ENCODE measurements at places on chromosomes 13 and 19.

DNA sequence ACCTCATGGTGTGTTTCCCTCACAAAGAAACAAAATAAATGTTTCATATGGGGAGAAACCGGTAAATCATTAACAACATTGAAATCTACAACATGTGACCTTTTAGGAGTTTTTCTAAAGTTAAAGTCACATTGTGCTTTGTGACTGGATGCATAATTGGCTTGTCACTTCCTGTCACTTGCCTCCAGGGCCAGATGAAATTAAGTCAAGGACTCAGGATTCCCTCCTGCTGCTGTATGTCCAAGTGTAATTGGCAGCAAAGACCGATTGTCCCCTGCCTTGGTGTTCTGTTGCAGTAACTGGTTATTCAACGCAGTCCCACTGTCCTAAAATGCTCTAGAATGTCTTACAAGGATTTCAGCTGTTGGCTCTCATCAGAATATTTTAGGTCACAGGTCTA lies 448.2 kb downstream of the LIG4 start:
- no peak for DNase-seq

DNA sequence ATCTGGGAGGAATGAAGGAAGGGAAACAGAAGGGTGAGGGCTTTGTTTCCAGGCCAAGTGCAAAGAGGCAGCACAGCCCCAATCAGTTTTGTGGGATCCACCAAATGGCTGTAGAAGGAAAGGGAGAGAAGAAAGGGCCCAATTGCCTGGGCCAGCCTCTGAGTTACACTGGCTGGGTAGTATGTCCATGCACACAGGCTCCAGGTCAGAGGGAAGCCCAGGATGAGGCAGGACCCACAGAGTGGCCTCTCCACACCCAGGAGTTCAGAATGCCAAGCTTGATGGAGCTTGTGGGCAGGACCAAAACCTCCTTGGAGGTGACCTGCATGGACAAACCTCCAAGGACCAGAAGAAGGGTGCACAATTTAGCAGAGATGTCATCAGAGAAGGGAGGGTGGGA lies 178.2 kb upstream of the TSHZ3 start:
- no peak for DNase-seq

DNA sequence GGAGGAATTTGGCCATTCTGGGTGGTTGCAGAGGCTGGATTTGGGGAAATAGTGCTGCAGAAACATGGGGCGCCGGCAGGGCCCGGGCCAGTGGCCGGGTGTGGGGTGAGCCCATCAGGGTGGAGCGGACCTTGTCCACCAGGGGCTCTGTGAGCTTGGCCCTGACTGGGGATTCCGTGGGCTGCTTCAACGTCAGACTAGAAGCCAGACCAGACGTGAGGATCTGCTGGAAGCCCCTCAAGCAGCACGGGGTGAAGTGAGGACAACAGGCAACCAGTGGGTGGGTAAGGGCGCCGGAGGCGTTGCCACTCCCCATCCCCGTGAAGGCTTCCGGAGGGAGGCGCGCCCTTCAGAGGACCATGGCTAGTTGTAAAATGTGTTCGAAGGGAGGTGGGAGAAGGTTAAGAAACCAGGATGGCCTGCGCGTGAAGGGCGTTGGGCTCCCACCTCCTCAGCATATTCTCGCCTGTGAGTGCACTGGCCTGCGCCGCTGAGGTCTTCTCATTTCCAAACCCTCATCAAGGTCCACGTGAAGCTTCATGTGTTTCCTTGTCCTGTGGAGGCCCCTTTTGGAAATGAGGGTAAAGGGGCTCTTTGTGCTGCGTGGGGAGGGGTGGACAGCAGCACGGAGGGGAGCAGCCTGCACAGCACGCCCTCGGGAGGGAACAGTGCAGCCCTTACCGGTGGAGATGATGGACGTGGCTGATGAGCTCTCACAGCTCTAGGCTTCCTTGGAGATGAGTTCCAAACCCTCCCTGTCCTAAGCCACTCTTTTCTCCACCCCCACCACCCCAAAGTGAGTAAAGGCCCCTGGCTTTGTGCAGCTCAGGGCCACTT lies 8.3 kb downstream of the TEX29 start:
- DNase-seq: no peak

- peak; percentile 79 for DNase-seq
Measured at GRCh38 chr19:55580628-55581144, at the start of gene ZNF579. ZNF579 (minus strand) TSS chr19:55580848; CDS start chr19:55579639, 1,209 bp downstream.

- DNase-seq: no peak
Measured at GRCh38 chr13:53041968-53042516, 13.4 kb downstream of the OLFM4 start.

GRCh38 chr19:48571378-48572162 lies 19.6 kb downstream of the SULT2B1 start:
- no peak for DNase-seq

DNA sequence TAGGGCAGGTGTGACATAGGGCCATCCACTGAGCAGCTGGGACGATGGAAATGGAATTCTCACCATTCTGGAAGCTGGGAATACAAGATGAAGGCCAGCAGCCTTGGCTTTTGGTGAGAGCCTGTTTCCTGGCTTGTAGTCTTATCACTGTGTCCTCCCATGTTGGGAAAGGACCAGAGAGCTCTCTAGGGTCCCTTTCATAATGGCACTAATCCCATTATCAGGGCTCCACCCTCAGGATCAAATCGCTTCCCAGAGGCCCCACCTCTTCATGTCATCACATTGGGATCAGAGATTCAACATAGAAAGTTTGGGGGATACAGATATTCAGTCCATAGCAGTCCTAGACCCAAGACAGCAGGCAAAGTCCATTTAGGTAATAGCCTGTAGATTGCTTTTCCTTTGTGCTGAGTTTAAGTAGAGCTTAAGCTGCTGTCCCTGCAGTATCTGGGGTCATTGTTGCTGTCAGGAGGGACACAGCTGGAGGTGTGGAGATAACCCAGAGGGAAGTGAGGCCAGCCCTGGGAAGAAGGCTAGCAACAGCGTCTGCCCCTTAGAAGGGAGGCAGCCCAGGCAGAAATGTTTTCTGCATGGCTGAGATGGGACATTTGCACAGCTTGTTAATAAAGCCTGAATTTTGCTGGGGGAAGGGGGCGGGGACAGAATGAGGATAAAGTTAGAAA lies 136.5 kb upstream of the GPR12 start:
- DNase-seq: no peak

DNA sequence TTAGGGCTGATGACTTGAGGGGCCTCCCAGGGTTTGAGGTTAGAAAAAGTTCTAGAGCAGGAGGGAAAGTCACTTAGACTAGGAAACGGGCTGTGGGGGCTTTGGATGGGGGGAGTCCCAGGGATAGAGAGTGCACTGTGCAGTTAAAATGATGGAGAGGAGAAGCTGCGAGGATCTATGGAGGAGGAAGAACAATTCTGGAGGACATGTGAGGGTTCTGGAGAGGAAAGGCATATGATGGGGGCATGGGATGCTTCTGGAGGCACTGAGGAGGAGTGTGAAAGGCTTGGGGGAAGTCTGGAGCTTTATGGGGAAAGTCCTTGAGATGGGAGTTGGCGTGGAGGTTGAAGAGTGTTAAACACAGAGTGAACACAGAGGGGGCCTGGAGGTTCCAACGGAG lies 2.2 kb downstream of the KCNC3 start:
- no peak for DNase-seq

- DNase-seq: no peak
Measured at GRCh38 chr13:113443991-113444390, 9.3 kb downstream of the ADPRHL1 start.

GRCh38 chr13:24671386-24672113 lies 8.7 kb upstream of the ATP12A start:
- no peak for DNase-seq

GRCh38 chr19:38932425-38933179 lies 1.9 kb downstream of the MRPS12 start:
- DNase-seq: no peak

DNA sequence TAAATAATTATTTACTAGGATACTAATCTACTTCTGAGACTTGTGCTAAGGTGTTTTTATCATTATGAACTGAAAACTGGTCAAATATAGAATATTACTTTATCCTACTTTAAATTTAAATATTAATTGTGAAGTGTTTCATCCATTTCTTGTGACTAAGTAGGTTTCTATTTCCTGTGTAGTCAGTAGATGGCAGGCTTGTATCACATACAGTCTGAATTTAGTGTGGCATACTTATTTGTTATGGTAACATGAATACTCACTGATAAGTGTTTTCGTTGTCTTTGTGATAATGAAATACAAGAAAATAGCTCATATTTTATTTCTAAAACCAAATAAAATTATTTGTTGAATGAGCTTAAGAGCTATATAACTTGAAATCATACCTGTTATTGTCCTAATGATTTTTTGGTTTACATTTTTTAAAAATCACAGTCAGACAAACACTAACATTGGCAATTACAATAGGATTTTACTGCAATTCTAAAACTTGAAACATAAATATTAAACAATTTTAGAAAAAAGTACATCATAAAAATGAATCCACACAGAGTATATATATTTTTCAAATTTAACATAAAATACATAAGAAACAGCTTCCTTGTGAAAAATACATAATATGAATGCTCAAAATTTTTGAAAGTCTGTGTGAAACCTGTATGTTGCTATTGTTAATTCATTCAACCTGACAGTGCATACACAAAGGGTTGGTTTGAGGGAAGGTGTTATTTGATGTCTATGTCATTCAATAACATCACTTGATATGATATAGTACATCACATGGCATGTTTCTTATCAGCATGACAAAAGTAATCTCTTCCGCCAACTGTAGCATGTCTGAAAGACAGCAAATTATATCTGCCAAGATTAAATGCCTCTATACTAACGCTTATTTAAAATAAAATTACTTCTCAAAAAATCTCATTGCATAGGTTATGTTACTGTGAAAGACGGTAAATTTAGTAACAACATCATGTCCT lies 904.8 kb upstream of the PCDH20 start:
- DNase-seq: no peak

GRCh38 chr19:6278740-6279619 lies 795 bp downstream of the MLLT1 start:
- DNase-seq: no peak

- DNase-seq: no peak
Measured at GRCh38 chr19:43606569-43607229, 5.2 kb upstream of the SRRM5 start.

DNA sequence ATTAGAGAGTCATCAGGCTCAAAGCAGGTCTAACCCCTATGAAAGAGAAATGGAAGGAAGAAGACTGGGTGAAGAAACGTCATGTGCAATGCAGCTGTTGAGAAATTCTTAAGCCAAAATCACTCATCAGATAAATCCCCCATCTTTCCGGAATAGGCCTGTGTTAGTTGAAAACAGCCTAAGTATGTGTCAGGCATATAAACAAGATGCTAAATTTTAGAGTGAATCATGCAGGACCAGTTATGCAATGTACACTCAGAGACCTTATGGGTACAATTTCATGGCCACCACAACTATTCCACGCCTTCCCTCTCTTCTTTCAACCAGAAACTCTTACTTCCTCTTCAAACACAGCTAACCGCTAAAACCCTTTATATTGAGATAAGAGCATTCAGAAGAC lies 717.7 kb upstream of the ATXN8OS start:
- no peak for DNase-seq

- no peak for DNase-seq
Measured at GRCh38 chr13:24995225-24995804, 100.6 kb upstream of the PABPC3 start.

DNA sequence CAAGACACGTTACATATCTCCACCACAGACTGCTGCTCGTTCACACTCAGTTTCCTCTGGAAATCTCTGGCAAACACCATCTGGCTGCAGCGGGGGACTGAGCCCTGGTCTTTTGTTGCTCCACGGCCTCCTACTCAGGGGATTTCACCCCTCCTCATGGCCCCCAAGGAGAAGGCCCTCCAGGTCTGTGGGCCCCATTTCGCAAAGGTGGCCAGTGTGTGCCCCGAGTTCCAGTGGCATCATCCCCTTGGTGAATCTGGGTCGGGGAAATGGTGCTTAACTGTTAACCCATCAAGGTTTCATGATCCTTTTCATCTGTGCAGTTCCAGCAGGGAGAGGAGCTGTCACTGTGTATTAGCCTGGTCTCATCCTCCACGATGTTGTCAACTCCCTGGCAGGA lies 235.4 kb upstream of the MAB21L1 start:
- no peak for DNase-seq

DNA sequence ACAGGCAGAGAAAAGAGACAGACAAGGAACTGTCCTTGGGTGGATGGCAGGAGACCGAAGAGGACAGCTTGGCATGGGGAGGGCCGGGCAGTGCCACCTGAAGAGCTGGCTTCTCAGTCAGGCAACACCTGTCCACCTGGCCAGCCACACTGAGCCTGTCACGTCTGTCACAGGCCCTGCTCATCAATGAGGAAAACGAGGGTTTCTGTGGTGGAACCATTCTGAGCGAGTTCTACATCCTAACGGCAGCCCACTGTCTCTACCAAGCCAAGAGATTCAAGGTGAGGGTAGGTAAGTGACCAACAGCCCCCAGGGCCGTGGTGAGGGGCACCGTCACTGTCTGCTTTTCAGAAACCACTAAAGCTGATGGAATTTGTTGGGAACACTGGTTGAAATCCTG lies 11.2 kb upstream of the PROZ start:
- DNase-seq: no peak

DNA sequence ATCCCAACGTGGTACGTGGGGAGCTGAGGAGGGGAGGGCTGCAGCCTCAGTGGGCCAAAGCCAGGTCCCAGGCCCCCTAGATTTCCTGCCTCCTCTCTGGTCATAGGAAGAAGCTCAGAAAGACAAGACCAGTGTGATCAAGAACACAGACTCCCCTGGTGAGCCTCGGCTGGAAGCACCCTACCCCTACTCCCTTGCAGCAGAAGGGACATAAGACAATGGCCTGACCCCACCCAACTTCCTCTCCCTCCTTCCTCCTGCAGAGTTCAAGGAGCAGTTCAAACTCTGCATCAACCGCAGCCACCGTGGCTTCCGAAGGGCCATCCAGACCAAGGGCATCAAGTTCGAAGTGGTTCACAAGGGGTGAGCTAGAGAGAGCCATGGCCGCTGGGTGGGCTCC lies 11.5 kb downstream of the PODNL1 start:
- no peak for DNase-seq

- DNase-seq: no peak
Measured at GRCh38 chr13:28067491-28067890, 32.9 kb downstream of the FLT3 start.

DNA sequence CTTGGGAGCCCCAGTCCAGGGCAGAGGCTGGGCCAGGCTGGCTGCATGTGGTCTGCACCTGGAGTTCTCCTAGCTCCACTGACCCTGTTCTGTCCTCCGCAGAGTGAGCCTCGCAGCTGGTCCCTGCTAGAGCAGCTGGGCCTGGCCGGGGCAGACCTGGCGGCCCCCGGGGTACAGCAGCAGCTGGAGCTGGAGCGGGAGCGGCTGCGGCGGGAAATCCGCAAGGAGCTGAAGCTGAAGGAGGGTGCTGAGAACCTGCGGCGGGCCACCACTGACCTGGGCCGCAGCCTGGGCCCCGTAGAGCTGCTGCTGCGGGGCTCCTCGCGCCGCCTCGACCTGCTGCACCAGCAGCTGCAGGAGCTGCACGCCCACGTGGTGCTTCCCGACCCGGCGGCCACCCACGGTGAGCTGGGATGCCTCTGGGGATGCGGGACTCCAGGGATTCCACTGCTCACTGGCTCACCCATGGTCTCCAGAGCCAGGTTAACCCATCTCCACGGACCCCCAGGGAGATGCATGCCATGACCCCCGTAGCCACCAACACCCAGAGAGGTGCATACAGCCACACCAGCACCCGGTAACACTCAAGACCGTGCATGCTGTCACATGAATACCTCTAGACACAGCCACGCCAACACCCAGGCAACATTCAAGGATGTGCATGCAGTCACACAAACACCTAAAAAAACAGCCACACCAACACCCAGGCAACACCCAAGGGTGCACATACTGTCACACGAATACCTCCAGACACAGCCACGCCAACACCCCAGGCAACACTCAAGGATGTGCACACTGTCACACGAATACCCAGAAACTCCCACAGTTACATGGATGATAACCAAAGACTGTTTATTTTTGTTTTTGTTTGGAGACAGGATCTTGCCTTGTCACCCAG lies 8.2 kb downstream of the PKN1 start:
- DNase-seq: no peak

GRCh38 chr13:35599384-35599783 lies 122.9 kb upstream of the MAB21L1 start:
- DNase-seq: no peak

Data from natural killer cell treated with Interleukin-12 subunit alpha and Interleukin-12 subunit beta and Interleukin-15 and Interleukin-18, amount 100 ng/mL, for 72 hours (primary cell).